Mesenteric fat pad (tissue), 1 donor: ENCODE measurements at places on chromosomes 1 and 21. TPM values are rescaled to one million over a fixed set of nuclear protein-coding genes. Genes with fewer than 3 reads are reported as not detected.

Gene HES3
- total RNA-seq = not detected

Gene CHIA
- not detected for total RNA-seq

Gene SPOCD1
- 9.5 TPM for total RNA-seq

Gene S100A7
- total RNA-seq = not detected

Gene RNU1-1
- total RNA-seq = 6,165 TPM

Gene FAM151A
- 0.84 TPM for total RNA-seq

Gene KCNQ4
- total RNA-seq = 1.4 TPM

Gene ZNF683
- not detected for total RNA-seq

Gene GSTM4
- 22.6 TPM for total RNA-seq

Gene TSHB
- total RNA-seq = not detected

Gene RHEX
- 2.2 TPM for total RNA-seq

Gene PTGFRN
- 24.0 TPM for total RNA-seq

Gene PTPRC
- total RNA-seq = 65.8 TPM

Gene CR1L
- total RNA-seq = 0.71 TPM

Gene NOS1AP
- 1.3 TPM for total RNA-seq

Gene FCGR1A
- 9.3 TPM for total RNA-seq

Gene TBX19
- 0.87 TPM for total RNA-seq

Gene SERPINC1
- not detected for total RNA-seq

Gene EPHX1
- total RNA-seq = 288 TPM

Gene CENPS
- 6.7 TPM for total RNA-seq

Gene FALEC
- not detected for total RNA-seq

Gene CD164L2
- total RNA-seq = not detected

Gene HEATR1
- total RNA-seq = 40.2 TPM

Gene AMY2A
- 2.7 TPM for total RNA-seq

Gene PGLYRP4
- not detected for total RNA-seq

Gene POLR3GL
- total RNA-seq = 30.7 TPM

Gene CFH
- 72.7 TPM for total RNA-seq

Gene CTSS
- total RNA-seq = 173 TPM

Gene MATN1
- total RNA-seq = not detected

Gene DTL
- total RNA-seq = 0.16 TPM

Gene KMO
- total RNA-seq = 3.2 TPM

Gene ITGB3BP
- total RNA-seq = 8.1 TPM

Gene MYOM3
- total RNA-seq = 0.42 TPM

Gene NBPF4
- total RNA-seq = not detected

Gene HOOK1
- total RNA-seq = not detected

Gene LCE2B
- total RNA-seq = not detected

Gene PLPPR5
- not detected for total RNA-seq

Gene MASP2
- total RNA-seq = not detected

Gene RGS4
- 2.1 TPM for total RNA-seq

Gene IL20
- total RNA-seq = not detected

Gene KCTD3
- 40.3 TPM for total RNA-seq
